ENCODE measurements at places on chromosomes 2 and 18.

DNA sequence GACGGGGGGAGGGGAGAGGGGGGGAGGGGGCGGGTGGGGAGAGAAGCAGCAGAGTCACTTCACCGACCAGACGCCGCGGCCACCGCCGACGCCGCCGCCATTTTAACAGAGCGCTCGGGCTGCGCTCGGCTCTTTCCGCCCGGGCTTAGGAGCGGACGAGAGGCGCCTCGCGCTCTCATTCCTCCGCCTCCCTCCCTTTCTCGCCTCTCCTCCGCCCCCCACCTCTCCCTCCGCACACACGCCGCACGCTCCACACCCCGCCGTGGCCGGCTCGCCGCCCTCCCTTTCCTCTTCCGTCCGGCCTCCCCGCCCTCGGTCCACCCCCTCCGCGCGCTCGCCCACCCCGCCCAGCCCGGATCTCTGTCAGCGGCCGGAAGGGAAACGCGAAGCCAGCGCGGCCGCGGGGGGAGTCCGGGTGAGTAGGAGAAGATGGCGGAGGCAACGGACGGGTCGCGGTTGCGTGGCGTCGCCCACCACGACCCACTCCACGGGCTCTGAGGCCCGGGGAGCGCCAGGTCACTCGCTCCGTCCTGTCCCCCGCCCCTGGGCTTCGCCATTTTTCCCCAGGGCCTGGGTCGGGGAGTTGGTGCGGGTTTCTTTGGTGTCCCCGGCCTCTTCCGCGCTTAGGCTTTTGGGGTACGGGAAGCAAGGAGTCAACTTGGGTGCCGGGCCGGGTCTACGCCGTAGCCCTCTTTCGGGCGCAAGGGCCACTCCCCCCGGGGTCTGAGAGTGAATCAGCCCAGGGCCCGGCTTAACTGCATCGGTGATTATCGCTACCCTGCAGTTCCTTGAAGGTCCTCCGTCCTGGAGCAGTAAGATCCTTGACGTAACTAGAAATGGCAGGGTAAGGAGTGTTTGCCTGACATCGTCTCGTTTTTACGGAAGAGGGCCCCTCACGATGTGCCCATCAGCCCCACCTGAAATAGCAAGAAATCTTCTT lies at the start of gene USP34:
USP34 (minus strand) TSS at position 123 of the 940 bp plus-strand sequence. CDS start 395 bp downstream, outside the sequence.
- peak; percentile 97 for DNase-seq

DNA sequence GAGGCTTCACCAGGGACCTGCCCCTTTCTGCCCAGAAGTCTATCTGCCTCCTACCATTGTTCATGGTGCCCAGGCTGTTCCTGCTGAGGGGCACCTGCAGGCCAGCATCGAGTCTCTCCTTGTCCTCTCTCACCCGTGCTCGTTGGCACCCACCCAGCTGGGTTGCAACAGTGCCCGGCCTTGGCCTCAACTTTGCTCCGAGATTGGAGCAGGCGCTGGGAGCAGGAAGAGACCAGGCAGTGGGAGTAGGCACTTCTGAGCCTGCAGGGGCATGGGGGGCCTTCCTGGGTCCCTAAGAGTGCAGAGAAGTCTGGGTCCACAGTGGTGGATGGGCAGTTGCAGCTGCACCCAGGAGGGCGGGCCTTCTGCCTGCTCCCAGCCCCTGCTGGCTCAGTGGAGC lies 75.6 kb downstream of the NCOA1 start:
- DNase-seq, result no peak

GRCh38 chr2:171287611-171288010 lies 126.9 kb upstream of the TLK1 start:
- peak; percentile 52 for DNase-seq

DNA sequence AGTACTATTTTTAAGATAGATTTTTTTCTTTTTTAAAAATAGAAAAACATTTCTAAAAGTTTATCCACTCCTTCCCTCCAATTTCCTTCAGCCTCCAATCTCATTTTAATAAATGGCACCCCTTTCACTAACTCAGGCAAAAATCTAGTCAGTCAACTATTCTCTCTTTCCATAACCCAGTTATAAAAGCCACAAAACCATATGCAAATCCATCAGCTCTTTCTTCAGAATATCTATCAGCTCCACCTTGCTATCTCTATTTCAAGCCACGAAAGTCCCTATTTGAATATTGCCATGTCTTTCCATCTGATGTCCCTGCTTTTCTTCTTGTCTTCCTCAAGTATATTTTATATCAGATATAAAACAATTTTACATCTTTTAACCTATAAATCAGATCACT lies 397.1 kb downstream of the ERBB4 start:
- no peak for DNase-seq

DNA sequence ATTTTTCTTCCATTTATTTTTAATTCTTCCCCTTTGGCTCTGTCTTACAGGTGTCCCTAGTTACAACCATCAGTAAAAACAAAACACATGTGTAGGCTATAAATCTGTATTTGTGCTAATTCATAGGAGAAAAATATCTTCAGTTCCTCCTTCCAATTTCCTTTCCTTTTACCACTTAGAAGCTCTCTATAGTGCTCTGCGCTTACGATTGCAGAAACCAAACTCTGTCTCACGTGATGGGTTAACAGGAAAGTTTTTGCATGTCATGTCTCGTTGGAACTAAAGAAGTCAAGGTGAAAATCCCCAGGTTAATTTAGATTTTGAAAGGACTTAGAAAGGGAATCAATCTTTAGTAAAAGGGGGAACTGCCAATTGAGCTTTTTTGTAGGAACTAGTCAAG lies 1390.5 kb upstream of the ZEB2 start:
- DNase-seq, result no peak

- no peak for DNase-seq
These were observed 20.8 kb downstream of the RASGRP3 start for GRCh38 chr2:33497221-33497650.

- no peak for DNase-seq
These were observed 20.8 kb downstream of the ANO7 start for GRCh38 chr2:241209271-241209670.

- no peak for DNase-seq
These were observed 408.7 kb downstream of the PIK3C3 start for GRCh38 chr18:42363446-42364441.

DNA sequence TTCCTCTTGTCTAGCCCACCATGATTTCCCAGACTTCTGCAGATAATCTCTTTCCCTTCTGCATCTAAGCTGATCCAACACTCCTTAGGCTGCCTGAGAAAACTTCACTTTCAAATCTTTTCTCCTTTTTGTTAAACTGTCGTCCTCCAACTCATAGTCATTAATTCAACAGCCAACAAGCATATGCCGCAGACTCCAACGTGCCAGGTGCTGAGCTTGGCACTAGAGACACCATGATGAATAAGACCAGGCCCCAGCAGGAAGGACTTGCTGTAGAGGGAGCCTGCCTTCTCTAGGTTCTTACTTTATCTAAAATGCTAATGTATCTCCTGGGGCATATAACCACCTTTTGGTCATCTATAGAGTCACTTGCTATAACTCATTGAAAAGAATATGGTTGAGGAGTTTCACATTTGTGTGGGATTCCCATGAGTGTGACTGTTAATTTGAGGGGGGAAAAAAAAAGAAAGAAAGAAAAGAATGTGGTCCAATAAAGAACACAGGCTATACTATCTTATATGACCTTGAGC lies 51.0 kb downstream of the ANKRD44 start:
- DNase-seq, result no peak

GRCh38 chr2:74454654-74455511 lies at the start of gene INO80B:
Gene INO80B (plus strand): TSS chr2:74455087. CDS start chr2:74455117, 30 bp downstream.
- peak; percentile 99 for DNase-seq

DNA sequence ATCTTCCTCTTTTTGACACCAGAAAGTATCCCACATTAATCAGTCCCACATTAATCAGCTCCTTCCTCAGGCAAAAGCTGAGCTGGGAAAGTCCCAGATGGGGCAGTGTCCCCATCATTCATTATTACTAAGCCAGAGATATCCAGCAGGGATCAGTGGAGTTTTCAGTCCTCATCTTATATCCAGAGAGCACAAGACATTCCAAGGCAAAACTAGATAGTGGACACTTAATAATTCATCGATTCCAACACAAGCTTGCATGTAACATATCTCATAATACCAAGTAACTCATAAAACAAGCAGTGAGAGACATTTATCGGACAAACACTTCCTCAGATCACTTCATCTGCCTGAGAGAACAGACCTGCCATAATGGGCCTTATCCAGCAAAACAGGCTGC lies 53.1 kb downstream of the MCFD2 start:
- peak; percentile 36 for DNase-seq

GRCh38 chr18:7303316-7304060 lies 72.6 kb downstream of the LRRC30 start:
- DNase-seq, result no peak
